ENCODE measurements at places on chromosomes 11 and 22.

- no peak for DNase-seq
Observed at GRCh38 chr11:70018816-70019215, 59.3 kb upstream of the ANO1 start.

DNA sequence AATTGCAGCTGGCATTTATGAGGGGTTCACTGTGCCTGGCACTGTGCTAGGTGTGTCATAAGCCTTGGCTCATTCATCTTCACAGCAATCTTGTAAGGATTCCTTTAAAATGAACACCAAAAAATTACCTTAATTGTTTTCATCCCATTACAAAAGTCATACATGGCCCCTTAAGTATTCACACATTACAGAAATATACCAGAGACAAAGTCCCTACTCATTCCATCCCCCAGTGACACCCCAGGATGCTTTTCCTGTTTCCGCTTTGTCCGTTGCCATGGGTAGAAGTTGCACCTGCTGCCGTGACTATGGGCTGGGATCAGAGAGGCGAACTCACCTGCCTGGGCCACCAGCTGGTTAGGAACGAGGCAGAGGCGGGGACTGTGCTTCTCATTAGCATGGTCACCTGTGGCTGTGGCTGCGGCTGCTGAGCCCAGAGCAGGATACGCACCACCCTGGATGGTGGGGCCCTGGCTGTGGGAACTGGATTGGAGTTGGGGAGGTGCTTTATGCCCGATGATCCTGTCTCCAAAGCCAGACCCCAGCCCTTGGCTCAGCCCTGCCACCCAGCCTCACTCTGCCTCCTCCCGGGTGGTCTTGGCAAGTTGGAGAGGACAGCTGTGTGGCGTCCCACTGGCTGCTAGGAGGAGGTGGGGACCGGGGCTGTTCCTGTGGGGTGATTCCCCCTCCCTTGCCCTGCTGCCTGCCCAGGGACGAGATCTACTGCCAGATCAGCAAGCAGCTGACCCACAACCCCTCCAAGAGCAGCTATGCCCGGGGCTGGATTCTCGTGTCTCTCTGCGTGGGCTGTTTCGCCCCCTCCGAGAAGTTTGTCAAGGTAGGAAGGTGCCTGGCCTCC, 60.8 kb downstream of the MYO7A start:
- DNase-seq = no peak

- no peak for DNase-seq
Observed at GRCh38 chr22:49026494-49027367, 800.9 kb downstream of the BRD1 start.

DNA sequence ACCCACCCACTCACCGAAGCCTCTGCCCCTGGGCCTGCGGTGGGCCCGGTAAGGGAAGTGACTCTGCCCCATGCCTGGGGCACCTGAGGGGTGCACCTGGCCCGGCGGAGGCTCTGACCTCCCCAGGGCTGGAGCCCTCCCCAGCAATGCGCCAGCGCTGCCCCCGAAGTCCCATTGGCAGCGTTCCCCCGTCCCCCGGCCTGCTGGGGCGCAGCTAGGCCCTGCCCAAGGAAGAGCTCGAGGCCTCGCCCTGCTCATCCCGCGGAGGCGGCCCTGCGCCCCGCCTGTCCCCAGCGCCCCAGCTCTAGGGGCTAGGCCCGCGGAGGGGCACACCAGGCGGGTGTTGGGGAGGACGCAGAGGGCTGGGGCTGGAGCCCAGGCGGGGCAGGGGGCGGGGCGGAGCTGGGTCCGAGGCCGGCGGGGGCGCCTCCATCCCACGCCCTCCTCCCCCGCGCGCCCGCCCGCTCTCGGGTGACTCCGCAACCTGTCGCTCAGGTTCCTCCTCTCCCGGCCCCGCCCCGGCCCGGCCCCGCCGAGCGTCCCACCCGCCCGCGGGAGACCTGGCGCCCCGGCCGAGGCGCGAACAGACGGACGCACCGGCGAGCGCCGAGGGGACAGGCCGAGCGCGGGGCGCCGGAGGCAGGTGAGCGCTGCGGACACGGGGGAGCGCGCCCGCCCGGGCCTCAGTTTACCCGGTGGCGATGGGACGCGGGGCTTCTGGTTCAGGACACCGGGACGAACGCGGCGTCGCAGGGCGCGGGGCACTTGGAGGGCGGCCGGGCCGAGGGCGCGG, at the start of gene EPS8L2:
Gene EPS8L2, plus strand, starts transcription at position 586 of the 793 bp plus-strand sequence. CDS start 3,177 bp downstream, outside the sequence.
- no peak for DNase-seq

- DNase-seq = no peak
Observed at GRCh38 chr11:5102246-5102645, 32.9 kb downstream of the OR52E1 start.

- no peak for DNase-seq
Observed at GRCh38 chr22:49406047-49406650, 421.5 kb downstream of the BRD1 start.

- DNase-seq = peak; percentile 35
Observed at GRCh38 chr11:46305295-46305694, 27.8 kb downstream of the CREB3L1 start.

DNA sequence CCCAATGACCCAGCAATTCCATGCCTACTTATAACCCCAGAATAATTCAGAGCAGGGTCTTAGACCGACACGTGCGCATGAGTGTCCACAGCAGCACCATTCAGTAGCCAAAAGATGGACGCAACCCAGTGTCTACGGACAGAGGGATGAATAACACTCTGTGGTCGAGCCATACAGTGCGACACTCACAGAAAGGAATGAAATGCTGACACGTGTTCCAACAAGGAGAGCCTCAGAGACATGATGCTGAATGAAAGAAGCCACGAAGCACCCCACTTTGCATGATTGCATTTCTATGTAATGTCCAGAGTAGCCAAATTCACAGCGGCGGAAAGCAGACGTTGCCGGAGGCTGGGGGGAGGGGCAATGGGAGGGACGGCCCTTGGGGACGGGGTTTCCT, 134.4 kb downstream of the CTTN start:
- DNase-seq = no peak

GRCh38 chr11:131388030-131388429, 17.6 kb downstream of the NTM start:
- no peak for DNase-seq

DNA sequence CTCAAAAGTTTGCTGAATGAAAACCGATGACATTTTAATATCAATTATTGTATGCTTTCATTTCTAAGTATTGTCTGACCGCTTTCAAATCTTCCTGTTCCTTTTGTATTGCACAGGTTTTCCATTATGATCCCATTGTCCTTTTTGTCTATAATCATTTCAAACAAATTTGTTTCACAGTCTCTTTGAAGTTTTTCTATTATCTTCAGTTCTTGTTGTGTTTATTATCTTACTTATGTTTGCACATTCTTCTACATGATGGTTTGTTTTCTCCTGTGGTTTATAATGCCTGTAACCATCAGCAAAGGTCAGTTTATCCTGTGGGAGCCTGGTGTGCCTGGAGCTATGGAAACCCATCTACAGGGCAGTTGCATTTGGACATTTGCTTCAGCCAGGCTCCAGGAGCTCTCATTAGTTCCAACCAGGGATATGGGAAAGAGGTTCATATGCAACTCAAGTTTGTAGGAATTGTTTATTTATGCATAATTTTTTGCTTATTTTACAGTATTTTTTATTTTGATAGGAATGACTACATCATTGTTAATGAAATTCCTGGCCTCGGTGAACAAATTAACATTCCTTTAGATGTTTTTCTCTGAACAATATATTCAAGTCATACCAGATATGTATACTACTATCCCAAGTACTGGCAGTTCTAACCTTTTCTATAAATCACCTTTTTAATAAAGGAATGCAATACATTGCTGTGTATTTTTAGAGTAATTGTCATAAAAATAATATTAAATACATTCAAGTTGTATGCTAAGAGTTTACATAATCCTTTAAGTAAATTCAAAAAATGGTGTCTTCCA, 179.2 kb downstream of the SBF2 start:
- DNase-seq = peak; percentile 29

DNA sequence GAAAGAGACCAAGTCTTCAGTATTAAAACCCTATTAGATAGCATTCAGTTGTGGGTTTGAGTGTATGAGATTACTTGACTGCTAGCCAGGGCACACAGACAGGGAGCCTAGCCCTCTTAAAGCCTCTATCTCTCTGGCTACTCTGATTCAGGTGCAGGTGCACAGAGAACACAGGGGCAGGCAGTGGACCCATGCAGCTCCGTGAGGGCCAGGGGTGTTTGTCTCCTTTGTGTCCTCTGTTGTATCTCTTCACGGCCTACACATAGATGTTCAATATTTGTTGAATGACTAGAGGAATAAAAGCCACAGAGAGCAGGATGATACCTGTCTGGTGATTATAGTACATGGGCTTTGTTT, 21.5 kb upstream of the AIFM3 start:
- DNase-seq = no peak

DNA sequence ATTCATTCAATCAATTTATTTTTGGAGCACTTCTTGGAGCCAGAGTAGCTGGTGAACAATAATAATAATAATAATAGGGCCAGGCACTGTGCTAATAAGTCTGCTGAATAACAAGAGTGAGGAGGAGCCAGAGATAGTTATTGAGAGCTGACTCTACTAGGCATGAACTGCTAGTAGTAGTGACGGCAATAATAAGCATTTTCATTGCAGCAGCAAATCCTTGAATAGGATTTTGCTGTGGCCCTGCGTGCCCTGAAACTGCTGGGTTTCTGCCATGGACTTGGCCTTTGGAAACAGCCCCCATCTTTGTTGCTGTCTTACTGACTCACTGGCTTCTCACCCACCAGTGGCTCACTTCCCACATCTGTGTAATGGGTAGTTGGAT, 545.9 kb downstream of the MIAT start:
- DNase-seq = no peak

GRCh38 chr11:95714843-95715776, 74.5 kb downstream of the FAM76B start:
- no peak for DNase-seq

- no peak for DNase-seq
Observed at GRCh38 chr22:40844951-40845350, 11.5 kb downstream of the ST13 start.

GRCh38 chr11:6664551-6664950, 8.9 kb upstream of the DCHS1 start:
- no peak for DNase-seq

GRCh38 chr11:119055901-119056300, 1.1 kb downstream of the HYOU1 start:
- DNase-seq = peak; percentile 56

DNA sequence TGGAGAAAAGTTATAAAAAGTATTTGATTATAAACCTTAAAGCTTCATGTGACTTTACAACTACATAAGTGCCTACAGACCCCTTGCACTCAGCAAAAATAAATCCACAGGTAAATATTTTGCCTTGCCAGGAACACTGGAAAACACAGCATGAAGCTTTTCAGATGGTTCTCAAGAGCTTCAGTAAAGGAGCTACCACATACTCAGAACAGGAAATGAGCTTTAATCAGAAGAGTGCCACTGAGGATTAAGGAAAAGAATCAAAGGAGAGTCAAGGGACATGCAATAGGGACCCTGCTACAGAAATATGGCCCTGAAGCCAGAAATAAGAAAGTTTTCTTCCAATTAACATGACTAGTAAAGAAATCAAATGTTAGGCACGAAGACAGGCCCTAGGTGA, 1.2 kb downstream of the CASP1 start:
- DNase-seq = no peak

- DNase-seq = no peak
Observed at GRCh38 chr22:47308886-47309285, 546.4 kb downstream of the TBC1D22A start.

GRCh38 chr11:93984936-93985335, 36.2 kb upstream of the HEPHL1 start:
- DNase-seq = no peak

DNA sequence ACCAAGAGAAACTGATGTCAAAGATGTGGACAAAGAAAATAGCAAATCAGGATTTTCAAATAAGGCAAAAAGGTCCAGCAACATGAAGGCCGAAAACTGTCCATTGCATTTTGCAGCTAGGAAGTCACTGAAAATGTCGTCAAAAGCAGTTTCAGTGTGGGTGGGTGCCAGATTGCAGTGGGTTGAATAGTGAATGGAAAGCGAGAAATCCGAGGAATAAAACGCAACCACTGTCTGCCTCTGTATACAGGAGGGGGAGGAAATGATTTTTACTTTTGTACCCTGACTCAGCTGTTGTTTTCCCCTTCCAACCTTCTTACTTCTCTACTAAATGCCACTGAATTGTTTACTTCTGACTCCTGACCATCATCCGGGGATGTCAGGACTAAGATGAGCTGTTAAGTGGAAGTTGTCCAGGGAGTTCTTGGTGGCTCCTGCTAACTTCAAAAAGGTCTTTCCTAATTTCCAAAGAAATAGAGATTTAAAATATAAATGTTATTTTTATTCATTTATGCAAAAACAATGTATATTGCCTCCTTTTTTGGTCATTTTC, 64.9 kb upstream of the BIRC3 start:
- peak; percentile 36 for DNase-seq

GRCh38 chr11:7672276-7672959, 882 bp downstream of the CYB5R2 start:
- no peak for DNase-seq

DNA sequence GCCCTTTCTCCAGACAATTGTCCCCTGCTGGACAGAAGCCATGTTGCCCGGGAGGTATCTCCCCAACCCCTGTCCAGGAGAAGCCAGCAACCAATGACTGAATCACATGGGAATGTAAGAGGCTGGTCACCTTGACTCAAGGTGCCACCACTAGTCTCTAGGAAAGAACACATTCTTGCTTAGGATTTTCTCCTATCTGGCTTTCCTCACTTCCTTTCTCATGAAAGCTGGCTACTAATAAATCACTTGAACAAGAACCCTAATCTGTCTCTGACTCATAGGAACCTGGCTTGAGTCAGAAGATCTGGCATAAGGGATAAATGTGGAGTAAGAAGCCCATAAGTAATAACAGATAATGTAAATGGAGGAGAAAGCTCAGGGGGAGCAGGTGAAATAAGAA, 101.4 kb upstream of the C11orf87 start:
- DNase-seq = peak; percentile 40

DNA sequence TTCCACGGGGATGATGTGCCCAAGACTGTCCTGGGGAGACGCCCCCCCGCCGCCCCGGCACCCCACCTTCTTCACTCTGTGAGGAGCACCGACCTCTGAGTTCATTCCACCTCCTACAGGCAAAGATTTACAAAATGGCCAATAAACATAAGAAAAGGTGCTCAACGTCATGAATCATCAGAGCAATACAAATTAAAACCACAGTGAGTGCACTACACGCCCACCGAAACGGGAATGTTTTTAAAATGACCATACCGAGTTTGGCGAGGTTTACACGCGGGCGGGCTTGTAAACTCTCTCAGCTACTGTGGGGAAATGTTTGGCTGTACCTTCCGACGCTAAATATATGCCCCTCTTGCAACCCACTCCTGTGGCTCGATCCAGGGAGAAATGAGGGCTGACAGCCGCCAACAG, 7.9 kb downstream of the NPTXR start:
- DNase-seq = peak; percentile 74

DNA sequence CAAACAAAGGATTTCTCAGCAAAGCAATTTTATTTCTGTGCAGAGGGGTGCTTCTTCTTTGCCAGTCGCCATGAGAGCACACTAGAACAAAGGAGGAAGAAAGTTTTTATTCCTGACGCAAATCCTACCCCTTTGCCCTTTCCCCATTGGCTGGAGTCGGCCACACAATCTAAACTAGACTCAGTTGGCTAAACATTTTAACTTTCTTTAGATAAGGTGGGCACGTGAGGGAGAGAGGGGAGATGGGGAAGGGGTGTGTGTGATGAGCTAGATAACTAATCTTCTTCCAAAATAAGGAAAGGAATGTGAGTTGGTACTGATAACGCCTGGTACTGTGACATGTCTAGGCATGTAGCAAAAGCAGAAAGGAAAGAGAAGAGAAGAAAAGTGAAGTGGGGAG, 626 bp downstream of the TRIM22 start:
- DNase-seq = no peak

- peak; percentile 22 for DNase-seq
Observed at GRCh38 chr11:83521647-83522596, 235.8 kb upstream of the CCDC90B start.

Measured in HFFc6 (cell line).